SJSA1 (cell line): ENCODE measurements at places on chromosomes 12 and 14.

GRCh38 chr12:98401427-98401826 is 114.0 kb upstream of the TMPO start:
- DNase-seq = no peak

DNA sequence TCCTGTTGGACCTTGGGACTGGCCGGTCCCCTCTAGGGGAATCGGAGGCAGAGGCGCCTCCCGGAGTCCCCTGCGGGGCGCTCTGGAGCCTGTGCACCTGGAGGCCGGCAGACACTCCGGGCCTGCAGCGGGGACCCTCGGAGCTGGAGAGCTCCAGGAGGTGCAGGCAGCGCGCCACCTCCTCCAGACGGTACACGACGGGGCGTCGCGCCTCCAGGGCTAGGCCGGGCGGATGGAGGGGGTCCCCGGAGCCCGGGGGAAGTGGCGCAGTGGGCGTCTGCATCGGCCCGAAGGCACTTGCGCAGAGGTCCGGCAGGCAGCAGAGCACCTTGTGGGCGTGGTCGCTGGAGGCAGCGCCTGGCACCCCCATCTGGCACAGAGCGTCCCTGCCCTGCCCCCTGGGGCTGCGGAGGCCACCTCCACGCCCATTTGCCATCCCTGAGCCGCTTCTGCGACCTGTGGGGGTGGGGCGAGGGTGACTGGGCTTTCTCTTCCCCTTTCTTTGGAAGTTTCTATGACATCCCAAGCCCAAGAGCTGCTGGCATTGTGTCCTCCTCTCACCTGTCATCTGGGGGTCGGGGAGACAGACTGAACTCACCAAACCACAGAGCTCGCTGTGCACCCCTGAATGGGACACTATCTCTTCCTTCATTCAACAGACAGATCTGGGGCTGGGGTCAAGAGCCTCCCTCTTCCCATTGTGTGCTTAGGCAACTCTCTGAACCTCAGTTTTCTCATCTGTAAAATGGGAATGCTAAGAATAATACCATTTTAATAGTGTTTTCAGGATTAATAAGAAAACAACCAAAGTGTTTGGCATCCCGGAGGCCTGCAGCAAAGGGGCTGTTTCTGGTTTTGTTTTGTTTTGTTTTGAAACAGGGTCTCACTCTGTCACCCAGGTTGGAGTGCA is 37.5 kb upstream of the CORO1C start:
- DNase-seq = no peak

DNA sequence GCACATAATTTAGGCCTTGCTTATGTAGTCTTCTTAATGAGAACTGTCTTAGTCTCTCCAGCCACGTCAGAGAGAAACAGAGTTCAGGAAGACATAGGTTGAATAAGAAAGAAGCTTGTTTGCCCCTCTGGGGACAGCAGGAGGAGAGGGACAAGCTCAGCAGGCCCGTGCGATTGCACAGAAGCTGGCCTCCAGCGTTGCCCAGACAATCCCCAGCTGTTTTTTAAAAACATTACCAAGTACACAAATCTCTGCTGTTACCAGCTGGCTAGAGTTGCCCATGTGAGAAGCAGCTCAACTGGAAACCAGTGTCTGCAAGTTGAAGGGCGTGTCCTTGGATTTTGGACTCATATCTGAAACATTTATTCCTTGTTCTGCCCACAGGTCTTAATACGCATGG is 232.6 kb downstream of the EFCAB11 start:
- DNase-seq = no peak

DNA sequence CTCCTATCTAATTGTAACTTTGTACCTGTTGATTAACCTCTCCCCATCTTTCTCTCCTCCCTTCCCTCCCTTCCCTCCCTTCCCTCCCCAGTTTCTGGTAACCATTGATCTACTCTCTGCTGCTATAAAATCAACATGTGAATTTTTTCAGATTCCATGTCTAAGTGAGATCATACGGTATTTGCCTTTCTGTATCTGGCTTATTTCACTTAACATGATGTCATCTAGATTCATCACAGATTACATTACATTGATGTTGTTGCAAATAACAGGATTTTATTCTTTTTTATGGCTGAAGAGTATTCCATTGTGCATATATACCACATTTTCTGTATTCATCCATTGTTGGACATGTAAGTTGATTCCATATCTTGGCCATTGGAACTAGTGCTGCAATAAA is 68.0 kb upstream of the FBXO33 start:
- DNase-seq = no peak

DNA sequence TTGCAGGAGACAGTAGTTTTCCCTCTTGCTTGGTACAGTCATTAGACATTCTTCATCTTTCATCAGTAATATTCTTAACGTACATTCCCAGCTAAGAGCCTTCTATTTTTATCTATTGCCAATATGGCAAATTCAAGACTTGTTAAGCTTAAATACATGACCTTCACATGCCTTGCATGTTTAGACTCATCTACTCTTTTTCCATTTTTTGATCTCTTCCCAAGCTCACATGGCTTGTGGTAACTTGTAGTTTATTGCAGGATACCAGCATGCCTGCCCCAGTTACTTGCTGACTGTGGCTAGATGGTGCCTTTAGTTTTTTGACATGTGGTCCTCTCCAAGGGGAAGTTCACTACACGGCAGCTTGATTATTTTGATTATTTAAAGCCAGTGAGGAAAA is 729.0 kb downstream of the SLC6A15 start:
- no peak for DNase-seq

- peak; percentile 23 for DNase-seq
Measured at GRCh38 chr12:47903151-47903611, 1.6 kb downstream of the VDR start.

- DNase-seq = no peak
Measured at GRCh38 chr12:1811948-1812291, 8.4 kb upstream of the LRTM2 start.

GRCh38 chr14:37596790-37597472 is 1.5 kb downstream of the TTC6 start:
- no peak for DNase-seq

DNA sequence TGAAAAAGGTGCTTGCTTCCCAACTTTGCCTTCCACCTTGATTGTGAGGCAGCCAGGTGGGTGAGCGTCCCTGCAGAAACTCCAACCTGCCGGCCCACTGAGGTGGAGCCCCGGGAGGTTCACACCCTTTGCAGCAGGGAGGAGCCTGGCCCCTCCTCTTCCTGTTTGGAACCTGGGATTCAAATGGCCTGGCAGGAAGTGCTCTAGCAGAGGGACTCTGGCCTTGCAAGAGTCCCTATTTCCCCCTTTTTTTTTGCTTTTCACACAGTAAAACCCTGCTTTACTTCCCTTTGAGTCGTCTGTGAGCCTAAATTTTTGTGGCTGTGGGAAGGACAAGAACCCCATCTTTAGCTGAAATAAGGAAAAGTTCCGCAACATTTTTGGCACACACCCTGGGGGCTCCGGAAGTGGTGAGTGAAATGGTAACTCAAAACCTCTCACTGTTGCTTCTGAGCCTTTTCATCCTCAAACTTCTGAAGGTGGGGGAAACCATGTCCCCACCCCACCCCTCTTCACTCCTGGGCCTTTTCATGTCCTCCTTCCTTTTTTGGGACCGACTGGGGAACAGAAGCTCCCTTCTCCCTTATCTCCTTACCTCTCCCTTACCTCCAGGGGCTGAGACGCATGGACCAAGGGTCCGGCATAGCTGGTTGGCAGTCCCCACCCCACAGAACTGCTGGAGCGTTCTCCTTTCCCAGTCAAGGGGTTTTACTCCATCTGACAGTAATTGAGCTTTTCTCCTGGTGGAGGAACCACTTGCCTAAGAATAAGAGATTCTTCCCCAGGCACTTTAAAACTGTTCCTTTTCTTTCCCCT is 102.0 kb downstream of the KCNMB4 start:
- DNase-seq = no peak

DNA sequence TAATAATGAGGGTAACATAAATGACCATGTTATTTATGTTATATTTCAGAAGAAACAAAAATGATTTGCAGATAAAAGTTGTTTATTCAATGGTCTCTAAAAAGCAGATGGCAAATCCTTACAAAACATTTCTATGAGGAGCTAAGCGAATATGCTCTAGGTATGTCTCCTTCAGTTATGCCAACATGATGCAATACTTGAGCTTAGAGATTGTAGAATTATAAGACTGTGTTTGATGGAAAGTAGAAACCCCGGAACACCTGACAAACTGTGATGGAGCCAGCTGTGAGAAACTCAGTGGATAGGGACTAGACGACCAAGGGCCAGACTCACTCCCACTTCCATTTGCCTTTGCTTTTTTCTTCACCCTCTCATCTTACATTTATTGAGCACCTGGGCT is 17.8 kb upstream of the NR1H4 start:
- DNase-seq = no peak

DNA sequence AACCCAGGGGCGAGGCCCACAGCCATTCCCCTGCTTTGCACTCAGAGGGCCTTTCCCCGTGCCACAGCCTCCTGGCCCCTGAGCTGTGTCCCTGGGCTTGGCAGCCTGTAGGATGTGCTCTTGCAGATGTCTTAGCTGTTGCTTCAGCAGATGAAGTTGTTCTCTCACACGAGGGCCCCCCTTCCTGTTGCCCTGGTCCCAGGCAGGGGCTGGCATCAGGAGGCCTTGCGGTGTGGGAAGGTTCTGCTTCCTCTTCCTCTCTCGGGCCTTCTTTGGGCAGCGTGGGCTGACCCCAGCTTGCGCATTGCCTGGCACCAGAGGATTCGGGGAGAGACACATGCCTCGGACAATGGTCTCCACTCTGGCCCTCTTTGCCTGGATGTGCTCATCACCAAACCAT is 12.7 kb downstream of the PROX2 start:
- no peak for DNase-seq

GRCh38 chr12:93795352-93795751 is 118.2 kb downstream of the CRADD start:
- DNase-seq = no peak

- DNase-seq = no peak
Measured at GRCh38 chr12:12056951-12057350, 13.8 kb upstream of the BCL2L14 start.

GRCh38 chr12:53990311-53991076 is 5.5 kb downstream of the HOXC10 start:
- peak; percentile 72 for DNase-seq

GRCh38 chr12:80293759-80294158 is 150.3 kb upstream of the PTPRQ start:
- DNase-seq = no peak

GRCh38 chr12:27554421-27555186 is 30.6 kb downstream of the PPFIBP1 start:
- DNase-seq = no peak

DNA sequence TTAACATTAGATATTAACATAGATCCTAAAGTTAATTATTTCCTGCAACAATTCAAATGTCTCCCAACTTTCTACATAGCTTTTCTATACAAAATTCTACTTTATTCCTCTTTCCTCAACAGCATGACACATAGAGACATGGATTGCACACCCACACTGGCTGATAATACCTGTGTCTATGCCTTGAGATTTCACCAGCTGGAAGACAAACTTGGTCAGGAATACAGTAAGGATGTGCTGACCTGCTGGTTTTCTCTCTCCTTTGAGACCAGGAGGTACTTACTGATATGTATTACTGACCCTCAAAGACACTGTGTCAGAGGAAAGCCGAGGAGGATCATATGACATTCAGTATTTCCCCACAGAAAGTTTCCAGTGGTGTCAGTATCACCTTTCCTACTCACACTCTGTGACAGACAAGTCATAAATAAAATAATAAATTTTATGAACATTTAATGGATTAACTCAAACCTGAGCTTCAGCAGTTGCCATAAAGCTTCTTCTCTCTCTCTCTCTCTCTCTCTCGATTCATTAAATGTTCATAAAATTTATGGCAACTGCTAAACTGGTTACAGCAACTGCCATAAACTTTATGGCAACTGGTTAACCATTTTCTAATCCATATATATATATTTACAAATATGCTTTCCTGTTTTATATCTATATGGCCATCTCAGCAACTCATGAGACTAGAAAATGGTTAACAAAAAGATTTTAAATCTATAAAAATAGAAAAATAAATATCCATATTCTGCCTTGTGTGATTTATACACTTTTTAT is 22.7 kb downstream of the EIF2S3B start:
- no peak for DNase-seq

DNA sequence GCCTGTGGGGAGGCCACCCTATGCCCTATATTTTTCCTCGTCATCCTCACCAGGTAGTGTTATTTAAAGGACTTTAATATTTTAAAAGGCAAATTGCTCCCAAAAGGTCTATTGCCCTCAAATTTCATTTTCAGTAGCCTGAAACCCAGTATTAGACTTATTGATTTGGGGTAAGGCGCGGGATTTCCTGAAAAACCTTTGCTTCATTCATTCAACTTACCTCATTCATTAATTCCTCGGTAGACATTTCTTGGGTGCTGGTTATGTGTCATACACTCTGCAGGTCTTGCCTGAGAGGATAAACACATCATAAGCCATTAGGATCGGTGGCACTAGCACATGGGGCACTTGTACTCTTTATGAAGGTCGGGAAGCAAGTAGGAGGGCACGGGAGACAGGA is 99.2 kb downstream of the ARF6 start:
- DNase-seq = no peak

DNA sequence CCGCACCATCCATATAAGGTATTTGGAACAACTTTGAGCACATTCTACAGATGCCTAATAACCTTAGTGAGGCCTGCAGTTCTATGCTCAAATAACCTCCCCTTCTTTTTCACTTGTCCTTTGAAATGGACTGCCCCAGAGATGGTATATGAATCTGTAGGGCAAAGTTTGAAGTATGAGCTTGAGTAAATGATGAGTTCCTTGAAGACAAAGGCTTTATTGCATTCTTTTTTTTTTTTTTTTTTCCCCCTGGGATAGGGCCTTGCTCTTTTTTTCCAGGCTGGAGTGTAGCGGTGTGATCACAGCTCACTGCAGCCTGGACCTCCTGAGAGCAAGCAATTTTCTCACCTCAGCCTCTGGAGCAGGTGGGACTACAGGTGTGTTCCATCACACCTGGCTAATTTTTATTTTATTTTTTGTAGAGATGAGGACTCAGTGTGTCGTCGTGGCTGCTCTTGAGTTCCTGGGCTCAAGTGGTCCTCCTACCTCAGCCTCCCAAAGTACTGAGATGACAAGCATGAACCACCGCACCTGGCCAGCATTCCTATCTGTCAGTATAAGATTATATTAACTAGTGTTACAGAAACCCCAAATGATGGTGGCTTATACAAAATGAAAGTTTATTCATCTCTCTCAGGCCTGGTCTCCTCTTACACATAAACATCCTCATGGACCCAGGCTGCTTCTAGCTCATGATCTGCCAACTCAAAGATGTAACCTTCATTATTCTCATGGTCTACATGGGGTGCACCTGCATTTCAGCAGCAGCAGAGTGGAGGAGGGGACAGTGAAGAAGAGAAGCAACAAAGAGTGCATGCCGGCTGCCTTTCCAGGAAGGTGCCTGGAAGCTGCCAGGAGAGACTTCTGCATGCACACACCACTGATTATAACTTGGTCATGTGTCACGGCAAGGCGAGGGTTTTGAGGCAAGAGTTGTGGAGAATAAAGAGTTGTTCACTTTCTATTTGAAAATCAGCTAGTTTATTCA is 101.4 kb downstream of the DUSP16 start:
- DNase-seq = no peak

DNA sequence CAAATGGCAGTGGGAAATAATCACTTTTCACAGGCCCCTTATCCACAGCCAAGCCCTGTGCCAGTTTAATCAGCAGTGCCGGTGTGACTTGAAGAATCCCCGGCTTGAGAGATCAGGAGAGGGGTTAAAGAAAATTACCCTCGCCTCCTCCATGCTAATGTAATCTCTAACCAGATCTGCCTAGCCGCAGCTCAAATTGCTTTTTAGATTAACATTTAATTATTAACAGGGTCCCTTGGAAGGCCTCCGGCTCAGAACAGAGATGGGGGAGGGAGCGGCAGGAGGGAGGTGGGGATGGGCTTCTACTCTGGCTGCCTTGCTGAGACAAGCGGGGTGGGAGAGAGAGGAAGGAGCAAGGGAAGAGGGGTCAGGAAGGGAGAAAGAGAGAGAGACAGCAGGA is 24.0 kb downstream of the FAM222A start:
- DNase-seq = no peak
